Large intestine (tissue), 12 donors: ENCODE measurements at places on chromosomes 12 and 14.

GRCh38 chr14:50056435-50056834, 59.9 kb downstream of the VCPKMT start:
- DNase-seq, result no peak

- DNase-seq, result no peak
These were observed 152.2 kb upstream of the PARP11 start for GRCh38 chr12:4025181-4026019.

DNA sequence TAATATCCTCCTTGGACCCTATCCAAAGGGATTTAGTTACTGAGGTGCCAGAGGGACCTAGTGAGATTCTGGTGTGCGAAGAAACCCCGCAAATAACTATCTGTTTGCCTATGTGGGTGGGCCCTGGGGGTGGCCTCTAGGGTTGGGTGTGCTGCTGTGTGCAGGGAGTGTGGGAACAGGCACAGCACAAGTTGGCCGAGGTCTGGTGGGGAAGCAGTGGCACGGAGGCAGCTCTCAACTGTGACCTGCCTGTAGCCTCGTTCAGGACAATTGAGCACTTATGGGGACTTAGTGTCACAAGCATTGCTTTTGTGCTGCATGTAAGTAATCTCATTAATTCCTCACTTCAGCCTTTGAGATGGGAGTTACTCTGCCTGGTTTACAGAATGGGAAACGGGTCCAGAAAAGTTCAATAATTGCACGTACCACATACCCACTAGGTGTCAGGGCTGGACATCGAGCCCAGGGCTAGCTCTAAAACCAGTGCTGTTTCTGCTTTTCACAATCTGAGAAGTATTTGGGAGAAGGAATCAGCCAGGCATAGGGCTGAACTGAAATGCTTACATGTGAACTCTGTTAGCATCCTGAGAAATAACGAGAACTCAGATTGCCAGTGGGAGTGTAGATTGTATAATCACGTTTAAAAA, 58.8 kb downstream of the TECPR2 start:
- no peak for DNase-seq

GRCh38 chr12:113262710-113263109, 41.4 kb downstream of the TPCN1 start:
- no peak for DNase-seq

DNA sequence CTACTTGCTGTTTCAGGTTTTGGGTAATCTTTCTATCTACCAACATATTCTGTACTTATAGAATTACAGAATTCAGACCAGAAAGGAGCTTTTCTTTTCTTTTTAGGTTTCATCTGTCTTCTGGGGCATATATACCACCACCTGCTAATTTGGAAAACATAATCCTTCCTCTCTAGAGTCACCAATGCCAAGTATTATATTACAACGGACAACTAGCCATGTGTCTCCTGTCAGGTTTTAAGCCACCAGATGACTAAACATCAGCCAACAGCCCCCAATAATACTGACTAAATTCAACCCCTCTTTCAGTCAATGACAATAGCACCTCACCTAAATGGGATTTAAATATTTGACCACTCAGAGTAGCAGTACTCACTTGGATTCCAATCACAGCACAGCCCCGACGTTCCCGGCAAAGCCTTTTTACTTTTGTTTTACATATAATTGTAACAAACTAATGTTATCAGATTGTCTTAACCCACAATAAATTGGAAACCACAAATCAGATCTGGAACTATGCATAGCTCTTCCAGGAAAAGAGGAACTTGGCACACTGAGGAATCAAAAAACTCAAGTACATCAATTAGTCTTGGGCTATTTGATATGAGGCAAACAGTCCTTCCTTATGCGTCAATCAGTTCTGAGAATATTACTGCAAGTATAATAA, 13.5 kb downstream of the SLC11A2 start:
- DNase-seq, result no peak

- DNase-seq, result no peak
These were observed 48.5 kb upstream of the CSRP2 start for GRCh38 chr12:76927170-76927784.

GRCh38 chr14:101497684-101498525, 63.4 kb upstream of the DIO3 start:
- no peak for DNase-seq

- DNase-seq, result no peak
These were observed 1.7 kb downstream of the TUBA1B start for GRCh38 chr12:49129332-49130150.

GRCh38 chr12:69000540-69001243, 67.7 kb upstream of the CPM start:
- peak; percentile 46 for DNase-seq

DNA sequence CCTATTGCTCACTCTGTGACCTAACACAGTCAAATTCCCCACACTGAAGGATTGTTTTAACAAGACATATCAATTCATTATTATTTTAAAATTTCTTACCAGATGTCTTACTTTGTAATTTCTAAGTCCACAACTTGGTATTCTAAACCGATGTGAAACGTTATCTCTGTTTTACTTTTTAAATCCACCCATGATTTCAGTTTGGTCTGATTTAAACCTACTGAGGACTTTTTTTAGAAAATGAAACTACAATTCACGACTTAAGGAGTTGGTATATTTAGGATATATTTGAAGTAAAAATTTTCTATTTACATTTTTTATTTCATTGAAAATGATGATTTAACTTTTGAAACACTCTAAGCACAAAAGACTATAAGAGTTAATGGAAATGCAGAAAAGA, 35.1 kb upstream of the GRIP1 start:
- DNase-seq, result no peak

DNA sequence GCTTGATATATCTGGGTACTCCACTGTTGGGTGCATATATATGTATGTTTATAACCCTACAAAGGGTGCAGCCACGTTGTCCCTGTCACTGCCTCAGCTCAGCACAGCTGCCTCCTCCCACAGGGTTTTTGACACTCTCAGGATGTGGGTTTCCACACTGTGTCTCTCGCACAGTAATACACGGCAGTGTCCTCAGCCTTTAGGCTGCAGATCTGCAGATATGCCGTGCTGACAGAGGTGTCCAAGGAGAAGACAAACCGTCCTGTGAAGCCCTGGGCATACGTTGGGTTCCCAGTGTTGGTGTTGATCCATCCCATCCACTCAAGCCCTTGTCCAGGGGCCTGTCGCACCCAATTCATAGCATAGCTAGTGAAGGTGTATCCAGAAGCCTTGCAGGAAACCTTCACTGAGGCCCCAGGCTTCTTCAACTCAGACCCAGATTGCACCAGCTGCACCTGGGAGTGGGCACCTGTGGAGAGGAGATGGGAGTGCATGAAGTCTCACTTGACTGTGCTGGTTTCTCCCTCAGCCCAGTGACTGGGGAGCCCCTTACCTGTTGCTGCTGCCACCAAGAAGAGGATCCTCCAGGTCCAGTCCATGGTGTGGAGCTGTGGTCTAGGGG, 498.7 kb downstream of the TMEM121 start:
- no peak for DNase-seq

DNA sequence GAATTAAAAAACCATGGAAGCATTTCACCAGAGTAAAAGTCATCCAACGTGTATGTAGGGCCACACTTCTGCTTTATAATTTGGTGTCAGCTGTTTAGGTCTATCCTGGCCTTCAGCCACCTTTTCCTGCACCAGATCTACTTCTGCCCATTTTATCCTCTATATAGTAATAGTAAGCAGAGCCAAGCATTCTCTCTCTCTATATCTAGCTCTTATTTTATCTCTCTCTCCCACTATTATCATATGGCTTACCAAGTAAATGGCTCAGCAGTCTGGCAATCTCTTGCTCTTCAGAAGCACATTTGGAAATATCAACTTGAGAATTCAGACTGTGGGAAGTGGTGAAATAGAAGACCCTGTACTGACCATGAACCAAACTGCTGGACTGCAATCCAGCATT, 84.1 kb upstream of the FKBP4 start:
- DNase-seq, result no peak

DNA sequence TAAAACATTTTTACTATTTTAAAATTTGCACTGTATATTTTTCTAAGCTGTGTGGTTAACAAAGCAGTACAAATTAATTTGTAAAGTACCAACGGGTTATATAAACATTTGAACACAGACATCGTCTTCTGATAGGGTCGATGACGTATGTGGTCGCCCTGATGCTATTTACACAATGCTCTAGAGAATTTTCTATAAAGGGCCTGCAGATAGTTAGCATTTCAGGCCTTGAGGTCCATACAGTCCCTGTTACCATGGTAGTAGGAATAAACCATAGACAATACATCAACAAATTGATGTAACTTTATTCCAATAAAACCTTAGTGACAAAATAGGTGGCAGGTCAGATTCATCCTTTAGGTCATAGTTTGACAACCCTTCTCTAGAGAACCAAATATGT, 25.7 kb upstream of the PDZRN4 start:
- no peak for DNase-seq

DNA sequence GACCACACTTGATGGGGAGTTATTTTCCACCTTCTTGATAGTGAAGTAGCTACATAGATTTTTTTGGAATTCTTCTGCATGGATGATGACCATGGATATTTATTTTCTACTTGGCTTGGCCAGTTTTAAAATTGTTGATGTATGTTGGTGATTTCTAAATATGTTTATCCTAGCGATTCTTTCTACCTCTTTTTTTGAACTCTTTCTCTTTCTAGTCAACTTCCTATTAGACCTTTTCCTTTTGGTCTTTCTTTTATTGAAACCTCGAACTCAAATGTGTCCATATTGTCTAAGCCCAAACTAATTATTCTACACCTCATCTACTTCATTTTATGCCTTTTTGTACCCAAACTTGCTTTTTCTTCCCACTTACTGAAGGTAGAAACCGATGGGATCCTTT, 37.0 kb downstream of the CCDC91 start:
- no peak for DNase-seq

DNA sequence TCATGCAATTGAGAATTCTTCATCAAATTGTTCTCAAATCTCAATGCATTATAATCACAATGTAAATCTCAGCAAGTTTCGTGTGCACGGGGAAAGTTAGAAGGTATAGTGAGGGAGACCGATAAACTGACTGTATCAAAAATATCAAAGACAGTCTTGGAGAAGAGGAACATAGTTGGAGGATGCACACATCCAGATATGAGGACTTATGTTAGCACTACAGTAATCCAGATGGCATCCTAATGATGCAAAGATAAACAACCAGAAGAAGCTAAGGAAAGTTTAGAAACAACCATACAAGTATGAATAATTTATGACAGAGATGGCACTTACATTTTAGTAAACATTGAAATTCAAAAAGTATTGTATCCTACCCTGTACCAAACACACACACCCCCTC, 760.1 kb downstream of the RPS29 start:
- DNase-seq, result no peak

GRCh38 chr14:75558440-75558839, 20.0 kb upstream of the FLVCR2 start:
- DNase-seq, result no peak

DNA sequence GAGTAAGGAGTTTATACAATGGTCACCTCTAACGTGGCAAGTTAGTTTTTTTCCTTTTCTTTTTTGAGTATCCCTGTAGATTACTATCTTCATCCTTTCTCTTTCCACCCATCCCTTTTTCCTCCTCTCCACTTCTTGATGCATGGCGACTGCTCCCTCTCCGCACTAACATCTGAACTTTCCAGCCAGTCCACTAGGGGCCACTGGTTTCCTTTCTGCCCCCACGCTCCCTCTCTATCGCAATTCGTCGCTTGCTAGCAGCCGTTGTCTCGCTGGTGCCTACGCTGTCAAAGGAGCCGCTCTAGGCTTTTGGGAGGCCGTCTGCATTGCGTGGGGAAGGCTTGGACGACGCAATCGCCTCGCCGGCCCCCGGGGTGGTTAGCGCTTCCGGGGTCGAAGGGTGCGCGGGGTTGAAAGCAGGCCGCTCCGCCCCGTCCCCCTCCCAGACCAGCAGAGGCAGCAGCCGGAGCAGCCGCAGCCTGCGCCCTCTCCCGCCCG, at the start of gene PCBP2:
Gene PCBP2 (plus strand): TSS at position 442 of the 498 bp plus-strand sequence. CDS start 2,699 bp downstream, outside the sequence.
- DNase-seq, result peak; percentile 99

DNA sequence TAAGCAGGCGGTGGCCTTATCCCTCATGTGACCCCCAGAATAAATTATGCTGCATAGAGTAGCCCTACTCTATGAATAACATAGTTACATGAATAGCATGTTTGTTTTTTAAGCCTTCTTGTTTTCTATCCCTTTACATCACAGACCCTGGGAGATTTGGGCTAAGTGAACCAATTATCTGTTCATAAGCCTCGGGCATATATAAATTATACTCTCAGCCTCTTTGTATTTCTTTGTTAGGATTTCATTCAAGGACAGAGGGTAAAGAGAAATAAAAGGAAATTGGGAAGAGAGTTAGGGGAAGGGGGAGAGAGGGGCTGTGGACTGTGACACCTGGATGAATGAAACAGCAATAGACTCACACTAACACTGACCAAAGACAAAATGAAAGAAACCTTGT, 35.3 kb upstream of the RTRAF start:
- no peak for DNase-seq

- DNase-seq, result peak; percentile 29
These were observed 19.3 kb downstream of the BRF1 start for GRCh38 chr14:105281371-105282097.

GRCh38 chr12:53424626-53425514, 1.2 kb downstream of the AMHR2 start:
- peak; percentile 90 for DNase-seq

- no peak for DNase-seq
These were observed 134.7 kb downstream of the GPR135 start for GRCh38 chr14:59330455-59330854.

- no peak for DNase-seq
These were observed 29.1 kb downstream of the IL31 start for GRCh38 chr12:122144885-122145284.

DNA sequence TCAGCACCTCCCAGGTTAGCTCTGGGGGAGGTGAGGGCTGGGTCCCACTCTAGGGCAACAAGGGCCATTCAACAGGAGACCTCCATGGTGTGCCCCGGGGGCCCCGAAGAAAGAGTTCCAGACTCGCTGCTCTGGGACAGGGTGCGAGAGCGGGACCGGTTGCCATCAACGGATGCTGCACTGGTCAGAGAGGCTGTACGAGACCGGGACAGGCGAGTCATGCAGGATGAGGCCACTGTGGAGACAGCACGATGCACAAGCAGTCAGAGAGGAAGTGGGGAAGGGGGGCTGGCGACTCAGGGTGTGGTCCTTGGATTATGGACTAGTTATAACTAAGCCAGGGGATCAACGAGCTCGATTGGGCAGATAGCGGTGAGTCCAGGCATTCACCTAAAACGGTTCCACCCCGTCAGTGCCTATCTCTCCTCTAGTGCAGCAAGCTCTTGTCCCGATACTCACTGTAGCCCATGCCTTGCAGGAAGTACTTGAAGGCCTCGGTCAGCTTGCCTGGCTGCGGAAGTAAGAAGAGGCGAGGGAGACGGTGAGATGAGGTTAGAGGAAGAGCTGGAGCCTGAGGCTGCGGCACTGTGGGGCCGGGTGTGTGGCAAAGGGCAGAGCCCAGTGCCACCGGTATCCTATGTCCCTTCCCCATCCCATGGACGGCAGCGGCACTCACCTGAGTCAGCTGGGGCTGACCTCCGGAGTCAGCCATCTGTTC, 7.2 kb downstream of the NDRG2 start:
- DNase-seq, result no peak

DNA sequence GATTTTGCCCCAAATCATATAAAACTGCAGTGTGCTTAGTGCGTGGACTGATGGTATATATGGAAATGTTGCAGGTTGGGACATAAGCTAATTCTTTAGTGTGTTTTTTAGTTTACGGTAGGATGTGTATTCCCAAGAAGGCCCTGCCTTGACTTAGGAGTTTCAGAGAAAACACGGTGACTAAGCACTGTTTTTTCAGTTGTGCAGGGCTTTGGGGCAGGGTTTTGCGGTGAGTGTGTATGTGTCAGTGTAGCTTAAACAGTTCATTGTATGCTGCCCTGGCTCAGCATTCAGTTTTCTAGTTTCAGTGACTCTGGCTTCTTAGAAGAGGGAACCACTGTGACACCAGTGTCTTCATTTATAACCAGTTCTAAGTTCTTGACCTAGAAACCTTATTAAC, 101.2 kb downstream of the AKAP6 start:
- DNase-seq, result no peak
